ENCODE measurements at places on chromosomes 5 and 9.
A peak's percentile ranks its signal among the peaks of the same experiment; 100 is the strongest.

DNA sequence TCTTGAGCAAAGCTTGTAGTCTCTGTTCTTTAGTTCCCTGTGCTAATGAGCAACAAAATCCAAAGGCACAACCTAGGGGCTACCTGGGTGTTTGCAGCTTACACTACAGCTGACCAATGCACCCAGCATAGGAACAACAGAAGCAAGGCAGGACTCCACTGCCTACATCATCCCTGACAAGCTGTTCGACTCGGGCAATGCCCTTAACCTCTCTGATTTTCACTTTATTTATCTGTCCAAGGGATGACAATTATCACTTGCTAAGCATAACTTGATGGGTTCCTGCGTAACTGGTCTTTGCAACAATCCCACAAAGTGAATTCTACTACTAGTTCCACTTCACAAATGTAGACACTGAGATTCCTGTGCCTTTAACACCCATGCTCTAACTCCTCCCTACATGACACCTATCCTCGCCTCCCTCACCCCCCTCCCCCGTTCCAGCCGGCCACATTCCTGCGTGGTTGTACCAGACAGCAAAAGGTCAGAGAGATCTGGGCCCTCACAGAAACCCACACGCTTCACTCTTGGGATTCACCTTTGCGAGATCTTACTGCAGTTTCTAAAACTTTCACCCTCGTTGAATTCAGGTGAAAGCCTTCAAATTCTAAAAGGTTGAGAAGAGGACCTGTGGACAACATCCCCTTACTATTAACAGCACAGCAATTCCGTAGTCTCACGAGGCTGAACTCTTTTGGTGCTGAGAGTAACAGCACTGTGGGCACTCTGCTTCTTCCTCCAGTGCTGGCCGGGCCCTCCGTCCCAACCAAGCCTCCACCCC, 995 bp downstream of the IPPK start:
- peak; percentile 16 for DNase-seq

DNA sequence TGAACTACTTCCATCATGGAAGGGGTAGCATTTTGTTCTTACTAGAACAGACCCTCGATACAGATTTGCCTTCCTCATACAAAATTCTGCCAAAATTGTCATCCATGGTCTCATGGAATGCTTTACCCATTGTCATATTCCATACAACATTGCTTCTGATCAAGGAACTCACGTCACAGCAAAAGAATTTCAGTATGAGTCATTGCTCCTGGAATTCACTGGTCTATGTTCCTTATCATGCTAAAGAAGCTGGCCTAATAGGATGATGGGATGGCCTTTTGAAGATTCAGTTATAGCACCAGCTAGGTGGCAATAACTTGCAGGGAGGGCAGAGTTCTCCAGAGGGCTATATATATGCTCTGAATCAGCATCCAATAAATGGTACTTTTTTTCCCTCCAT, 18.2 kb upstream of the FNIP1 start:
- no peak for DNase-seq

GRCh38 chr9:29339387-29339786, 1766.1 kb upstream of the C9orf72 start:
- DNase-seq = no peak

- no peak for DNase-seq
Observed at GRCh38 chr5:78544561-78545201, 103.9 kb downstream of the LHFPL2 start.

- DNase-seq = no peak
Observed at GRCh38 chr5:14341571-14342230, 198.6 kb downstream of the TRIO start.

Data from G401 (cell line).